ENCODE measurements at places on chromosomes 4 and X.

DNA sequence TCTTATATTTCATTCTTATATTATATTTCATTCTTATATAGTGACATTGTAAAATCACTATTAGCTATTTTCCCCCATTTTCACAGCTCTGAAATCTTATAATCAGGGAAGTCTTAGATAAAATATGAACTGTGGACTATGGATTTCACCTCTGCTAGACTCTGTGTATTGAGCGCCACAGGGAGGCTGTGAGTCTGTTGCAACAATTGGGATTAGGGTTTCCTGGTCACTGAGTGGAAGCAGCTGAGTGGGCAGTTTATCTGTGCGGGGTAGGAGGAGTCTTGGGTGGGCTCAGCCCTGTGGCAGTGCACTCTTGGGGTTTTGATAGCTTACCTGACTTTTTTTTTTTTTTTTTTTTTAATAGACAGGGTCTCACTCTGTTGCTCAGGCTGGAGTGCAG is 249.5 kb downstream of the PTTG2 start:
- no peak for DNase-seq

DNA sequence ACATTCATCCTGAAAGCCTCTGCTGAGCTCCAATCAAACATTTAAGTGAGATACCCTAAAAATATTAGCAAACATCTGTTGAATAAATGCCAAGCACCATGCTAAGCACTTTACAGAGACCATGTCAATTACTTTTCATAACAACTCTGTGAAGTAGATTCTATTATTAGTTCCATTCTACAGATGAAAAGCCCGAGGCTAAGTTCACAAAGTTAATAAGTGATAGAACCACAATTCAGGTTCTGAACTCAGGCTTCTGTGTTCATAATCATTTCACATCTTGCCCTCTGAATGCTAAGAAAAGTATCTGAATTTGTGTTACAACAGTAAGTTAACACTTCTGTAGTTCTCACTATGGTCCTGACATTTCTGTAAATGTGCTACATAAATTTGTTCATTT is 27.4 kb downstream of the SEL1L3 start:
- DNase-seq, result no peak

- DNase-seq, result no peak
Measured at GRCh38 chrX:109739625-109740432, 6.8 kb upstream of the ACSL4 start.

DNA sequence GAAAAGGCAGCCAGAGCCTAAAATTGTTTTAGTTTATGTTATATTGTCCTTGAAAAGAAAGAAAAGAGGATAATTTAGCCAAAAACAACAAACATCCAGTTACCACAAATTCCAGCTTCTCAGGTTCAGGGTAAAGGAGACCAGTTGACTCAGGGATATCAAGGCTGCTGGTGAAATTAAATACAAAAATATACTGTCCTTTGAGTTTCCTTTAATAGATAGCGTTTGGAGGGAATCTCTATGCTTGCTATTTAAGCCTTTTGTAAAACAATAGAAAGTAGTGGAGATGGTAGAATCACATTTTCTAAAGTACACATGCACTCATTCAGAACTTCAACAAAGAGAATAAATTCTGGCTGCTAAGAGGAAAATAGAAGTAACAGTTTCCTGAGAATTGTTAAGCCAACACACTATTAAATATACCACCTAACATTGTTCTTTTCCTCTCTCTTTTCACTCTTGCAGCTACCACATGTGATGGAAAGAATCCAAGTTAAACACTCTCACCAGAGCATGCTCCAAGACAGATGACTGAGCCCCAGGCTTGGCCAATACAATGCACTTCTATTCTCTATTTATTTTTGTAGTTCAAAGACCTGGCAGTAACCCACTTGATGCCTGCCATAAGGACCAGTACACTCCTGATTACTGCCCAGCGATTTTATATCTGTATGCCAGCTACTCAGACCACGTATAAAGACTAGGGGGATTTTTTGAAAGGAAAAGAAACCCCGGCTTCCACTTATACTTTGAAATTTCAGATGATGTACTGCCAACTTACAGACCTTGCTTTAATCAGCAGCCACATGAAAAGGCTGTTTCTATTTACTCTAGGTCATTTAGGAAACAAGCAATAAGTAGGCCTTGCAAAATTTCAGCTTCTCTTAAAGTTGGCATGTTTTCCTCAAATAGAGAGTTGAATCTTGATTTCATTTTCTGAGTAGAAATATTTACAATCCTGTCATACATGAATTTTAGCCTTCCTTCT is 756.9 kb downstream of the FAT4 start:
- DNase-seq, result no peak

DNA sequence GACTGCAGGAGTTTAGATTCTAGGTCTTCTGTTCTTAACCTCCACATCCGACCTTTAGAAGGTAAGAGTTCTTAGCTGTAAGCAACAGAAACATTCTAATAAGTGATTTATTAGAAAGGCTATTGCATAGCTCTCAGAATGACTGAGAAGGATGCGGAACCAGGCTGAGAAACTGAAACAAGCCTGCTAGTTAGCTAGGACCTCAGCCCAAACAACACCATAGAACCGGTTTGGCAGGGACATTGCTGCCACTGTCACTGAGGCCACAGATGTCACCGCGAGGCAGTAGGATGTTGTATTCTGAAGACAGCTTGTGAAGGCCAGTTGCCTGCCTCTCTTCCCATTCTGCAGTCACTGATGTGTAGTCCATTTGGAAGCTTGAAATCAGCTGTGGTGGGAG is 160.0 kb upstream of the ARX start:
- no peak for DNase-seq

GRCh38 chr4:174401471-174402130 is 117.9 kb downstream of the CEP44 start:
- DNase-seq, result no peak

DNA sequence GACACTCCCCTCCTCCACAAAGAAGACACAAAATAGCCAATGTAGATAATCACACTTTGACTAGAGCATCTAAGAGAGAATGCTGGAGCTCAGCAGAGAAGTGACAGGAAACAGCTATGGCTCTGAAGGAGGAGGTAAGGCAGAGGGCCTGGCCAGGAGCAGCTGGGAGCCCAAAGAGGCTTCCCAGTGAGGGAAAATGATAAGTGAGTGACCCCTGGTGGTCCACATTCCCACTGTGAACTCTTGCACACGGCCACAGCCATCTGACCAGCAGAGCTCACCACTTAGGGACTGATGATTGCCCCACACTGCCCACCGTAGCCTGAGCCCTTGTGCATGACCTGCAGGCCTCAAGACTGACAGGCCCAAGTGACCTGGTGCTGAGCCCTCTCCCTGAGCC is 162.7 kb upstream of the GALNTL6 start:
- no peak for DNase-seq

Data from cerebellar nuclear complex (tissue), 1 donor.